ENCODE measurements at places on chromosomes 3 and 15. TPM values are rescaled to one million over a fixed set of nuclear protein-coding genes. Genes with fewer than 3 reads are reported as not detected.

EXD1 gene
- total RNA-seq = not detected

GOLGA6L24 gene
- total RNA-seq = not detected

IMPG2 gene
- 0.71 TPM for total RNA-seq

RAB6B gene
- total RNA-seq = 3.1 TPM

APBA2 gene
- 3.8 TPM for total RNA-seq

RTP1 gene
- not detected for total RNA-seq

GRCh38 chr3:94009608-94010007 is 18.8 kb downstream of the STX19 start:
- ATAC-seq = no peak

GRCh38 chr3:153163393-153163724 is 1.3 kb downstream of the RAP2B start:
- ATAC-seq = no peak

- no peak for ATAC-seq
Measured at GRCh38 chr15:51620122-51620521, 2.4 kb downstream of the DMXL2 start.

GRCh38 chr3:174495311-174495710 is 363.8 kb upstream of the NAALADL2 start:
- ATAC-seq = no peak

DNA sequence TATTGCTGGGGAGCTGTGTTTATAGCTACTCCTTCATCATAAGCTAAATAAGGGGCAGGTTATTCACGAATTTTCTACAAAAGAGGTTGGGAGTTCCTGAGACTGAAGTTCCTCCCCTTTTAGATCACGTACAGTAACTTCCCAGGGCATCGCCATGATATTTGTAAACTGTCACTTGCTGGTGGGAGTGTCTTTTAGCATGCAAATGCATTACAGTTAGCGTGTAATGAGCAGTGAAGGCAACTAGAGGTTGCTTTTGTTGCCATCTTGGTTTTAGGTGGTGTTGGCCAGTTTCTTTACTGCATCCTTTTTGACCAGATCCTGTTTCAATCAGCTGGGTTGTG is 64.4 kb downstream of the IL12A start:
- ATAC-seq = no peak

DNA sequence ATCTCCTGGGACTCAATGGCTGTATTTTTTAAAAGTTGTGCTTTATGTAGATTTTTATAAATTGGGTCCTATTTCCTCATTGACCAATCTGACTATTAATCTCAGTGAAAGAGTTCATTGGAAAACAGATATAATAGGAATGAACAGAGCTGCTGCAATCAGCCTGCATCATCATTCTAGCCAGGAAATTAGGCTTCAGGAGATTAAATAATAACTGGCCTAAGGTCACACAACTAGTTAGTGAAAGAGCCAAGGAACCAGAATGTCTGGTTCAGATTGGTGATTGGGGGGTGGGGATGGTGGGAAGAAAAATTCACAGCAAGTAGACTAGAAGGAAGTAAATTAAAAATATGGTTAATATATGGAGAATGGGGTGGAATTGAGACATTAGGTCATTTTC is 180.9 kb upstream of the ROPN1 start:
- ATAC-seq = no peak

DNA sequence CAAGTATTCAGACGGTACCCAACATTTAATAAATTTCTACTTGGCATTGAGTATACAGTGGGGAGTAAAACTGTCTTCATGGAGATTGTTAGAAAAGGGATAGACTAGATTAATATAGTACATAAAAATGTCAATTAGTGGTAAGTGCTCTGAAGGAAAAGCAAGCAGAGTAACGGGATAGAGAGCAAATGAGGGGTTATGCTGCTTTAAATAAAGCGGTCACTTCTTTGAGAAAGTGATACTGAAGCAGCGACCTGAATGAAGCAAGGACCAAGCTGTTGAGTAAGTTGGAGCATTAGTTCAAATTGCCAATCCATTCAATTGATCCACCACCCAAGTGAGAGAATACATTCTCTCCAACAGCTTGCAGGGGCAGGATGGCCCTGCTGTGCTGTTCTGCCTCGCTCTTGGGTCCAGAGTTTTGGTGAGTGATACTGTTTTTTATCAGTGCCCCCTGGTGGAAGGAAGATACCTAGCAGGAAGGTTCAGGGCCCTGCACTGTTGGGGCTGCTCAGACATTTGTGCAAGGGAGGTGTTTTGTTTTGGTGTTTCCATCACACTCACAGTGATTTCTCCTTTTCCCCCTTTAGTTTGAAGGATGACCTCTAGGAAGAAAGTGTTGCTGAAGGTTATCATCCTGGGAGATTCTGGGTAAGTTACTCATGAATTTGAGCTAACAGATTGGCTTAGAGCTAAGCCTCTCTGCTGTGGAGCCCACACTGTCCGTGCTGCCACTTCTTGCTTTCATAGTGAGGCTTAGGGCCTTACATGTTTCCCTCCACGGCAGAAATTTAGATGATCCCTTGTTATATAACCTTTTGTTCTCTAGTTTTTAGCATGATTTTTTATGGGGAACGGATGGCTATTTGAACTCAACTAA is 69.0 kb downstream of the RAB7A start:
- ATAC-seq = peak; percentile 51

DNA sequence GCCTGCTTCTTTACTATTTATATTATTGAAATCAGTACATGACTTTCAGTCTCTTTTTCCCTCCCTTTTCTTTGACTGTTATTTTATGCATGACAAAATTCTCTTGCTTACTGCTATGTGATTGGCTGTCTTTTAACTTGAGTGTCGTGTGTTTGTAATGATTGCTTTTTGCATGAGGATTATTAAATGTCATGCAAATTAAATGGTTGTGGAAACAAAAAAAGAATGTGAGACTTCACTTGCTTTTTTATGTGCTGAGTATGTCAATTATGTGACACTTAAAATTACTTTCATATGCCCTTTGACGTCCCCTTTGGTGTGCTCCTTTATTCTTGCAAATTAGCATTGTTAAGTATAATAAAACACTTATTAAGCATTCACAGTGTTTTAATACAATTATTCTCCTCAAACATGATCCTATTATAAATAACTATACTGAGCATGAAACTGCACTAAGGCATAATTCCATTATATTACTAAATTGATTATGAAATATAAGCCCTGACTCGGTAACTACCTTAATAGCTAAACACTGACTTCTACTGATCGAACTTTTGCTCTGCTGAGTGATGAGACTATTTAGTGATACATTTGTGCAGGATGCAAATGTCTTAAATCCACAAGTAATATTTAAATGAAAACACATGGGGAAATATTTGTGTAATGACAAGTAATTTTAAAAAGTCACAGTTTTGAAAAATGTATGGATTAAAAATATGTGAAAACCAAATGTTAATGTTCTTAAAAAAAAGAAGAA is 401.7 kb downstream of the NLGN1 start:
- no peak for ATAC-seq

GRCh38 chr15:77504306-77504705 is 83.6 kb downstream of the HMG20A start:
- ATAC-seq = no peak

GRCh38 chr15:83322061-83322460 is 37.6 kb upstream of the BNC1 start:
- no peak for ATAC-seq

GRCh38 chr3:17967111-17967510 is 224.7 kb upstream of the TBC1D5 start:
- ATAC-seq = no peak

- ATAC-seq = peak; percentile 84
Measured at GRCh38 chr3:56783644-56784447, 17.9 kb downstream of the ARHGEF3 start.

GRCh38 chr3:42601896-42602581 is 1.6 kb downstream of the NKTR start:
- ATAC-seq = no peak

GRCh38 chr3:43019006-43019809 is 40.1 kb downstream of the GASK1A start:
- no peak for ATAC-seq

- no peak for ATAC-seq
Measured at GRCh38 chr15:70765504-70766281, 2.3 kb upstream of the UACA start.

Measured in activated T-helper 17 cell treated with anti-CD3 and anti-CD28 coated beads, Interleukin-2, amount 50 U/mL, for 72 hours (primary cell).